ENCODE measurements at places on chromosomes 6 and 20.

- DNase-seq, result no peak
Measured at GRCh38 chr20:41649489-41649888, 31.3 kb upstream of the CHD6 start.

- no peak for DNase-seq
Measured at GRCh38 chr6:56906752-56907151, 48.2 kb upstream of the BEND6 start.

DNA sequence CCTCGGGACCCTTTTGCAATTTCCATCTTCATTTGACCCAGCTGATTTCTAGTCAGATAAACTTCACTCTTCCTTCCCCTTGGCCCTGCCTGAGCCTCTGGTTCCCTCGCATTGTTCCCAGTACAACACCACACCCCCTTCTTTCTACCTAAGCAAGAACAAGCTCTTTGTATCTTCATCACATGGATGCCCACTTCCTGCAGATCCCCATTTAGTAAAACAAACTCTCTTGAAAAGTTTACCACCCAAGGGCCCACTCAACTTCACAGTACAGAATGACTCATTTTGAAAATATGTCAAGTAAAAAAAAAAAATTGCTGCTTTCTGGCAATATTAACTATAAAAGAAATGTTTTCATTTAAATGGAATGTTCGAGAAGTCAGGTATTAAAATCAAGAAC is 5.2 kb downstream of the FAXC start:
- DNase-seq, result no peak

- DNase-seq, result no peak
Measured at GRCh38 chr20:14580418-14581074, 243.1 kb upstream of the FLRT3 start.

- DNase-seq, result no peak
Measured at GRCh38 chr6:87504441-87504840, 31.7 kb downstream of the SLC35A1 start.

- DNase-seq, result no peak
Measured at GRCh38 chr6:67680297-67680932, 954.7 kb upstream of the ADGRB3 start.

- DNase-seq, result no peak
Measured at GRCh38 chr6:13764996-13765395, 49.4 kb downstream of the MCUR1 start.

DNA sequence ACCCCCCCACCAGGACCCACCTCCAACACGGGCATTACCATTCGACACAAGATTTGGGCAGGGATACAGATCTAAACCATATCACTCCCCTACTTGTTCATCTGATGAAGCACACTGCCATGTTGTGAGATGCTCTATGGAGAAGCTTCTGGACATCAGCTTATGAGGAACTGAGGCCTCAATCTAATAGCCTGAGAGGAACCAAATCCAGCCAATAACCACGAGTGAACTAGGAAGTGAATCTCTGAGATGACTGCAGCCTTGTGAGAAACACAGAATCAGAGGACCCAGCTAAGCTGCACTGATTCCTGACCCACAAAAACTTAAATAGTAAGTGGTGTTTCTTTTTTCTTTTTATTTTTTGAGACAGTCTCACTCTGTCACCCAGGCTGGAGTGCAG is 21.6 kb upstream of the ZBTB2 start:
- no peak for DNase-seq

DNA sequence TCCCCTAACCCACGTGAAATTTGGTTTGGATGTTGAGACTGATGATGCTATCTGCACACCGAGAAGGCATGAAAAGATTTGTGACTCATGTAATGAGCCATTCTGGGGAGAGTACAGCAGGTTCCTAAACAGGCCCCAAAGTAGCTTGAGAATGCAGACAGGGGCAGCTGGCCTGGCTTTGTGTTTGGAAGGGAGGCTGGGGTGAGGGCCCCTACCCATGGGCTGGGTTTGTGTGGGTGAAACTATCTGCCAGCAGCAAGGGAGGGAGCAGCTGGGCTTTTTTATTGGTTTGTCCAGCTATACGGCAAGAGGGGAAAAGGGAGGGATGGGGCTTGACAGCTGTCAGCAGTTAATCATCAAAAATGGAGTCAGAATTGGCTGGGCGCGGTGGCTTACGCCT is 87.0 kb upstream of the RNF24 start:
- DNase-seq, result no peak

GRCh38 chr6:166343150-166343487 is 774 bp upstream of the SFT2D1 start:
- no peak for DNase-seq

DNA sequence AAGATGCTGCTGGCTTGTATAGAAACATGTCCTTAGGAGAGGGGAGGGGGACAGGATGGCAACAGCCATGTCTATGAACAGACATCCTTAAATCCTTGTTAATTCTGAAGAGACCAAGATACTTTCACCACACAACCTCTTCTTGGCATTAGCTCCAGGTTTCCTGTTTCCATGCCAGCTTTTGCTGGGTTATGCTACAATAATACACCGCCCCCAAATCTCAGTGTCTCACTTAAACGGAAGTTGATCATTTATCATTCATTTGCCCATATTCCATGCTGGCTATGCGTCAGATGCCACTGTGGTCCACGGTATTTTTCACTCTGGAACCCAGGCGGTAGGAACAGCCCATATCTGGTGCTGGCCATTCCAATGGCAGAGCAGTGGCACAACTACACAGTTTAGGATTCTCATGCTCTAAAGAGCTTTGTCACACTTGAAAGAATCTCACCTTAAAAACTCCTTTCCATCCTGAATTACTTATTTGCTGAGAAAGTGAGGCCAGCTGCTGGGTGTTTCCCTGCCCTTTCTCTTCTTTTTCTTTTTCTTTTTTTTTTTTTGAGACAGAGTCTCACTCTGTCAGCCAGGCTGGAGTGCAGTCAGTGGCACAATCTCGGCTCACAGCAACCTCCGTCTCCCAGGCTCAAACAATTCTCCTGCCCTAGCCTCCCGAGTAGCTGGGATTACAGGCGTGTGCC is 3.7 kb upstream of the RNASET2 start:
- DNase-seq, result no peak

DNA sequence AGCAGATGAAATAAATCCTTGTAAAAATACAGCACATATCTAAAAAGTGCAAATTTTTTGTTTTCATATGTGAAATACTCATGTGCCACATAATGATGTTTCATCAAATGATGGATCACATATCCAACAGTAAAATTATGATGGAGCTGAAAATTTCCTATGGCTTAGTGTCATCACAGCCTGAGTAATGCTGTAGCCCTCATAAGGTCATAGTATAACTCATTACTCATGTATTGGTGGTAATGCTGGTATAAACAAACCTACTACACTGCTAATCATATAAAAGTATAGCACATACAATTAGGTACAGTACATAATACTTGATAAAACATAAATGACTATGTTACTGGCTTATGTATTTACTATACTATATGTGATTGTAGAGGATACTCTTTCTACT is 12.9 kb downstream of the TSPYL1 start:
- no peak for DNase-seq

DNA sequence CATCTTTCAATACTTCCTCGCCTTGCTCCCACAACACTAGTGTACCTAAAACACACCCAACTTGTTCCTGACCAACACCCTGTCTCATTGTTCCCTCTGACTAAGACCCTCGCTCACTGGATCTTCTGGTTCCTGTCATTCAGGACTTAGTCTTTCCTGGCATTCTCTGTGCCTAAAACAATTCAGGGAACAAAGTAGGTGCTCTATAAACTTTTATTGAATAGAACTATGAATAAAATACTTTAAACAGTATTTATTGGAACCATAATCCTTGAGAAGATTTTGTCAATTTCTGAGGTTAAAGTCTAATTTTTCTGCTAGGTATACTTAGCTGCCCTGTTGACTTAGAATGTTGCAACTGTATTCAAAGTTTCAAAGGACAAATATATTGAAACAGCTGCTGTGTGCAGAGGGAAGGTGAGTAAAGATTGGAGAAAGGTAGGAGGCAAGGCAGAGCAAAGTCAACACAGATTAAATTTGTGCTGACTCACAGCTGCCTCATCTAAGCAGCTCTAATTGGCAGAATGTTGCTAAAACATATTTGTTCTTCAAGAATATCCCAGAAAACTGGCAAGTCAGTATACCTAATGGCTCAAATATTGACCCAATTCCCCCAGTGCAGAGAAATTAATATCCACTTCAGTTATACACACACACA is 37.6 kb downstream of the GSTA2 start:
- DNase-seq, result no peak

GRCh38 chr20:11436113-11436905 is 481.4 kb upstream of the BTBD3 start:
- no peak for DNase-seq

DNA sequence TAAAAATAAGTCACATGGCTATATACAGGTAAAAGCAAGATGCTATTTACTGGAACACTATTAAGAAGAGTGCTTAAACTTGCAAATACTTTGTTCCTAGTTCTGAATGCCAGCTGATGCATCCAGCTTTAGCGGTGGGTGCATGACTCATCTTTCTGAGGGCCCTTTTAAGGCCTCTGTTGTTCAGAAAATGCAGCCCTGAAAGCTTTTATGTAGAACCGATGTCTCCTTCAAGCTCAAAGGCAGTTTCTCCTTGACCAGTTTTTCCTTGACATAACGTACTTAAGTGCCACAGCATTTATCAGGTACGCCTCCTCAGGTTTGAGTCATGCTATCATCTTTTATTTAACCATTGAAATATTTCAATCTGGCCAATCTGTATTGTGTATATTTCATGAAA is 82.8 kb downstream of the MLIP start:
- DNase-seq, result no peak

DNA sequence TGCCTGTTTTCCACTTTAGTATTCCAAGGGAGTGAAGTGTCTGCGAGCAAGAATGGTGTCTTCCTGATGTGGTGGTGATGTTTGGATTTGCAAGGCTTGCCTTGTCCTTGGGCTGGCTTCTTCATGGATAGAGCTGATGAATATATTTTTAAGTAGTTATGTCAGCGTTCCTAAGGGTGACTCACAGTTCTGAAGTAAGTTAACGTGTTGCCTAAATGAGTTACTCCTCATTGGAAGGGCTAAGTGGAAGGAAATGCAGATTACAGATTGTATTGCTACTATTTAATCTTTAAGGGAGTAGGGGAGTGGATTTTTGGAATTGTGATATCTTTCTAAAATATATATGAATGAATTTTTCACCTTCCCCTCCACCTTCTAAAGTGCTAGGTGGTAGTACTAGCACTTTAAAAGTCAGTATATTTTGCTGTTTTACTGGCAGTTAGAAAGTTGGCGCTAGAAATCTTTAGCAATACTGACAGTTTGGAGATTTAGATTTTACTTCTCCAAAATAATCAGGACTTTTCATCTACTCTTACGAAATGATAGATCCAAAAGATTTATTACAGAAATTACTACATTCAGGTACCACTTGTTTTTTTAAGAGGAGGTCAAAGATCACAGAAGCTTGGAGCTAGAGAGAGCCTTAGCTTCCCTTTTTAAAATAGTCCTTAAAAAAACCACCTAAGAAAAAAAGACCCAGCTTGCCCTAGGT is 197.4 kb downstream of the JARID2 start:
- no peak for DNase-seq

DNA sequence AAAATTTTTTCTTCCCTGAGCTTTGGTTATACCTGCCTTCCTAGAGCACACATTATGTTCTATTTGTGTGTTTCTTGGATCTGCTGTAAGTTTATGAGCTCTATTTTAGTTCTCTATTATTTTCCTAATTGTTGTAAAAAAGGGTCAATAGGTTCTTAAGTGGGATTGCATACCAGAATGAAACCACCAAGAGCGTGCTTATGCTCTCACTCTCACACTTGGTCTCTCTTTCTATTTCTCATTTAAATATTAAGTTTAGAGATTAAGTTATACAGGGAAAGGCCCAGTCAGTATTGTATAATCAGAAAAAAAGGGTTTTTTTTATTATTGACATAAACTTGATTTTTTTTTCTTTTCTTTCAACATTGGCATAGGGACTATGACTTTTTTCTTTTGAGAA is 96.8 kb downstream of the RIMS1 start:
- no peak for DNase-seq

DNA sequence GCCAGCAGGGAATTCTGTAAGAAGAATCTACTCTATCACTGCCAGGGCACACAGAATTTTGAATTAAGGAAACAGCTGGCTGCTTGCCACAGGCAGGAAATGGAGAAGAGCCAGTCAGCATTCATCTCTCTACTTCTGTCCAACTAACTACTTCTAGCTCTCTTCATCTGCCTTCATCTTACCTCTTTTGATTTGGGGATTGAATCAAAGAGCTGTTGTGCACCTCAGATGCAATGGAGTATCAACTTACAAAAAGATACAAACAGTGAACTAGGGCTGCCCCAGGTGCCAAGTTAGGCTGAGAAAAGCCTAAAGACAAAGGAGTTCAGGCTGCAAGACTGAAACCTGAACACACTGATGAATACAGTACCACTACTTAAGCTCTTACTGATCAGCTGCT is 82.0 kb downstream of the PTPRK start:
- DNase-seq, result no peak

- no peak for DNase-seq
Measured at GRCh38 chr6:51199105-51199552, 380.5 kb downstream of the TFAP2B start.

DNA sequence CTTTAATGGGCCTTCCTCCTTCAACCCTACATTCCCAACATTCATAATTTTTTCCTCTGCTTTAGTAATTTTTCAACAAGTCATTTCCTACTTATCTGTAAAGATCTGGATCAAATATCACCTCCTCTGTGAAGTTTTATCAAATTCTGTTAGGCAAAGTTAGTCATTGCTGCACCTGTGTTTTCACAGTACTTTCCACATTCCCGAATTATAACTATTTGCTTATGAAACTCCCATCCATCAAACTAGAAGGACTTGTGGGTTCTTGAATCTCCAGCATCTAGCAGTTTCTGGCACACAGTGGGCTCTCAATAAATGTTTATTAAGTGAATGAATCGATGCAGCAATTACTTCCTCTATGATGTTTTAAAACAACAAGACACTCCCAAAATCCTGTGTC is 257.6 kb downstream of the HDGFL1 start:
- no peak for DNase-seq

GRCh38 chr6:31794866-31795615 is 511 bp downstream of the VARS1 start:
- DNase-seq, result no peak

- DNase-seq, result no peak
Measured at GRCh38 chr20:43755851-43756250, 29.0 kb upstream of the GTSF1L start.

Data from CD4-positive, alpha-beta T cell treated with Interleukin-2 at 100 ng/mL for 4 hours (primary cell).